Central memory CD8-positive, alpha-beta T cell (primary cell): ENCODE measurements at places on chromosomes 11 and 22.

DNA sequence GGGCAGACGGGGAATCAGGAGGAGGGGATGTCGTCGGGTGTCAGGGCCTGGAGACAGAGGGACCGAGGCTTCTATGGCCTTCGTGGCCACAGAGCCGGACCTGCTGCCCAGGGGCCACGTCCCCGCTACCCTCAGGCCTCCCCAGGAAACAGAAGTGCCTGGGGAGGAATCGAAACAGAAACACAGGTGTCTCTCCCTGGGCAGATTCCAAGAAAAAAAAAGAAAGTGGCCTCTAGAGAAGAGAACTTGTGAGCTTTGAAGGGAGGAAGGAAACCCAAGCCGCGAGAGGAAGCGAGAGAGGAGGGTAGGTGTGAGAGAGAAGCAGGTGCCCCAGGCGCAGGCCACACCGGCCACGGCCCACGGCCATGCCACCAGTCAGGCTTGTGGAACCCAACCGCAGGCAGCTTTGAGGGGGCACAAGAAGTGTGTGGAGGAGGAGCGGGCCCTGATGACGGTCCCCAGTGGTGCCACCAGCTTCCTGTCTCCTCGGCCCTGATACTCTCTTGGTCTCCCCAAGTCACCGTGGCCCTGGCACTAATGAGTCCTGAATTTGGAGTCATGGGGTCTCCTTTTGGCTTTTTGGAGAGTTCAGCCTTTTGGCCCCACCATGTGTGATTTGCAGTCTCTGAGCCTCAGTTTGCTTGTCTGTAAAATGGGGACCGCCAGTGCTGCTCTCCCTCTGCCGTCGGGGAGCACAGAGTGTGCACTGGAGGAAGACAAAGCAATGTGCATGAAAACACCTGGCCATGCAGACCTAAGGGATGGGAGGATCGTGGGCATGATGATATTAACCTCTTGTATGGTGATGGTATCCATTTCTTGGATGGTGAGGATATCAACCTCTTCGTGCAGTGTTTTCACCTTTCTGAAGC, 25.2 kb downstream of the LIF start:
- peak; percentile 64 for DNase-seq

GRCh38 chr11:68369756-68370155, 57.4 kb downstream of the LRP5 start:
- no peak for DNase-seq

- no peak for DNase-seq
Observed at GRCh38 chr11:95187723-95188122, 43.3 kb downstream of the SESN3 start.

- no peak for DNase-seq
Observed at GRCh38 chr11:129969920-129970319, 32.7 kb downstream of the PRDM10 start.

- no peak for DNase-seq
Observed at GRCh38 chr22:45091254-45091854, 72.4 kb upstream of the NUP50 start.

- DNase-seq = no peak
Observed at GRCh38 chr11:29124470-29124869, 892.4 kb downstream of the KCNA4 start.

GRCh38 chr11:85724748-85725465, 38.9 kb upstream of the CCDC89 start:
- DNase-seq = no peak

- DNase-seq = no peak
Observed at GRCh38 chr11:60914633-60915247, 782 bp downstream of the TMEM109 start.

DNA sequence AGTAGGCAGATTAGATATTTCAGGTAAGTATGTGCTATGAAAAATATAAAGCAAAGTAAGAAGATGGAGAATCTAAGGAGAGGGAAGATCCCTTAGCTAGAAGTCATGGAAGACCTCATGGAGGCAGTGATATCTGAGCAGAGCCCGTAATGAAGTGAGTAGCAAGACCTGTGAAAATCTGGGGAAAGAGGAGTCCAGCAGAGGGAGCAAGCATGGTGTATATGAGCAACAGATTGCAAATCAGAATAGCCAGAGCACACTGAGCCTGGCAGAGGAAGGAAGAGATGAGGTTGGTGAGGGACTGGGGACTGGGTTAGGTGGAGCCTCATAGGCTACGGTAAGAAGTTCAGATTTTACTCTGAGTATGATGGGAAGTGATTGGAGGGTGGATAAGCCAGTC, 9.4 kb downstream of the LHFPL7 start:
- no peak for DNase-seq

DNA sequence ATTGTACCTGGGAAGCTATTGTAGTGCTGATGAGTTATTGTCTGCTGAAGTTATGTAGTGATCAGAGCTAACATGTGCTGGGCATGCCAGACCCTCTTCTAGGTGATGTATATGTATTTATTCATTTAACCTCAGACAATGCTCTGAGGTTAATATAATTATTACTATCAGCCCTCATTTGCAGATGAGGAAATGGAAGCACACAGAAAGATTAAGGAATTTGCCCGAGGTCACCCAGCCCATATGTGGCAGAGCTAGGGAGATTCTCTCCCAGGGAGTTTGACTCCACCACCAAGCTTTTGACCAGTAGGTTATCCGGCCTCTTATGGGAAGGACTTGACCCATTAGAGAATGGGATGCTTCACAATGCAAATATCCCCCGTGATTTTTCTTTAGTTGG, 114.2 kb upstream of the NAV2 start:
- no peak for DNase-seq
